ENCODE measurements at places on chromosomes 1 and 21.

DNA sequence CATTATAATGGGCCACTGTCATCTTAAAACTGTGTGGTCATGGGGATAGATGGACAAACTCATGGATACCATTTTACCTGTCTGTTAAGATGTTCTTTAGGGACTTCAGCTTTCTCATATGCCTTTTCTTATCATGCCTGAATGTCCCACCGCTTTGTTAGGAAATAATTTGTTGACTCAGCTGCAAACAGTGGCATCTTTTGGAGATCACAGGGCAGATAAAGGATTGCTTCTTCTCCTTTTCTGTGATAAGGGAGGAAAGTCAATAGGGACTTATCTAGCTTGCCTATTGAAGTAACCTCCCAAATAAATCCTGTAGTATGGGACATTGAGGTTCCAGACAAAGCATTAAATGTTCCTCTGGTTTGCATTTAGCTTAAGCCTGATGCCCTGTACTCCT is 79.8 kb upstream of the KIAA0040 start:
- DNase-seq, result no peak

GRCh38 chr1:93219443-93219842 is 38.9 kb downstream of the CCDC18 start:
- no peak for DNase-seq

DNA sequence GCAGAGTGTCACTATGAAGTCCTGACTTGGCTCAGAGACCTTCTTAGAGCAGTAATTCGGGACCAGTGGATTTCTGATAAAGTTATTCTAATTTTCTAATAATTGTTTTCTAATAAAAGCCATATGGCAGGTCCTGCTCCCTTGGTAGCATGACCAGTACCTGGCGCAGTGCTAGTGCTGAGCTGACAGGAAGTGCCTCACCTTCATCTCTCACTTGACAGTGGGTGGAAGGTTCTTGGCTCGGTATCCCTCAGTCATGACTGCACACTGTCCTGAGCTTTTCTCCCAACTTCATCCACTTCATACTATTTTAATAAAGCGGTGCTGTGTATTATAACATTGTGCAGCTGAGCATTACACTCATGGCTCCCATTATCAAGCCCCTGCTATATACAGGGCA is 14.1 kb downstream of the VANGL1 start:
- DNase-seq, result no peak

- no peak for DNase-seq
Observed at GRCh38 chr1:81226603-81226928, 574.2 kb upstream of the ADGRL2 start.

DNA sequence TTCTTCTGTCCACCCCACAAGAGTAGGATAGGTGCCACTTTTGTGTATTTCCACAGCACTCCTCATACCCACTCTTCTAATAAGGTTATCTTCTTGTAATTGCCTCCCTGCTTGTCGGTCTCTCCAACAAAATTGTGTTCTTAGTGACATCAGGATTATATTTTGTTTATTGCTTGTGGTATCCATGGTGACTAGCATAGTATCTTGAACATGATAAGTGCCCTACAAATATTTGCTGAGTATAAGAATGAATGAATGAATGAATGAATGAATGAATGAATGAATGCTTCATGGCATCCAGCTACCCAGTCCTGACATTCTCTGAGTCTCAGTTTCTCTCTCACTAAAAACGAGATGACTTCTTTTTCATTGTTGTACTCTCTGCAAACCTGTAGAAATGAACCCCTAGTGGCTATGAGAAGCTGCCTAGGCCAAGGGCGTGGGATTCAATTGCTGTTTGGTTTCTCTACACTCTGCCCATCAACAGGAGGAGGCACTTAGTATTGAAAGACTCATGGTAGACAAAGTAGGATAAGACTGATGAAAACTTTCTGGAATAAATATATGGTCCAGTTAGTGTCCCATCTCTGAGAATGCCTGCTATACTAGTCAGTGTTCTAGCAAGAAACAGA is 121.0 kb downstream of the TMEM53 start:
- DNase-seq, result no peak

DNA sequence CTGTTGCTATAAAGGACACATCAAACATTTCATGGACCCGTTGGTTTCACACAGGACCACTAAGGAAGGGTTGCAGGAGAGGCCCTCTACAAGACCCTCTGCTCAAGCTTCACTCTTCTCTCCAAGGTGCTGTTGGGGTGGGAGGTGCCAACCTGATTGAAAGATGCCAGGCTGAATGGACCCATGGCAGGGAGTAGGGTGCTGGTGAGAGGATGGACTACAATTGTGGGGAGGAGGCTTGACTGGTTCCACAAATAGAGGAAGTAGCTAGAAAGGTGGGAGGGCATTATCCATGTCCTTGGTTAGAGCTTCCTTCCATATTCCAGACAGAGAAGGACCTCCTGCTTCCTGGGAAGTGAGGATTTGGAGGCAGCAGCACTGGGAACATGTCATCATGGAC is 167.6 kb upstream of the HMGB4 start:
- no peak for DNase-seq

- no peak for DNase-seq
Observed at GRCh38 chr1:28195780-28196179, 19.3 kb upstream of the PTAFR start.

GRCh38 chr1:172723251-172723650 is 64.3 kb downstream of the FASLG start:
- no peak for DNase-seq

DNA sequence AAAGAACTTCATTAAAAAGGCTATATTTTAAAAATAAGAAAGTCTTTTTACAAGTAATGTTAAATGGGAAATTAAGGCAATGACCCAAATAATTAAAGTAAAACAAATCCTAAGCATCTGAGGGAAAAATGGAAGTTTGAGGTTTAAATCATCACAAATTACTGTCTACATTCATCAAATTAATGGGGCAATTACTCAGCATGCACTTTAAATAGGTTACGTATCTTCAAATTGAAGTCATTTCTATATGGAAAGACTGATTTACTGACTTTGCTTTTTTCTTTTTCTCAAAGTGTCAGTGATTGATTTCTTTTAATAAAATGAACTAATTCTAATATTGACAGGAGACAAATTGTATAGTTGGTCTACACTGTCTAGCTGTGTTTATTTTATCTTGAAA is 1452.3 kb downstream of the NCAM2 start:
- DNase-seq, result no peak

GRCh38 chr1:186655876-186656275 is 24.3 kb downstream of the PTGS2 start:
- DNase-seq, result no peak

DNA sequence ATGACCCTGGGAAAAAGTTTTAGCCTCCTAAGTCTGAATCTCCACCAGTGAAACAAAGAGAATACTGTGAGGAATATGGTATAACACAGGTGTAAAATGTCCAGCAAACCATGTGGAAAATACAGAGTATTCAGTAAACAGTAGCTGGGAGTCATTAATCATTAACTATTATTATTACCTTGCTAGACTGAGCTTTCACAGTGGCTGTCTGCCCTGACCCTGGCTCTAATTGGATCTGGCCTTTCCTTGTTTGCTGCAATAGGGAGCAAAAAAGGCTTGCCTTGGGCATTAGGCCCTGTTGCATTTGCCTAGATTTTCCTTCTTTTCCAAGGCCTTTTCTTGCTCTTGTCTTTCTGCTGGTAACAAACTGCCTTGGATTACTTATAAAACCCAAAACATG is 179.1 kb upstream of the BEND5 start:
- DNase-seq, result no peak

- no peak for DNase-seq
Observed at GRCh38 chr1:86429835-86430234, 5.9 kb downstream of the CLCA2 start.

DNA sequence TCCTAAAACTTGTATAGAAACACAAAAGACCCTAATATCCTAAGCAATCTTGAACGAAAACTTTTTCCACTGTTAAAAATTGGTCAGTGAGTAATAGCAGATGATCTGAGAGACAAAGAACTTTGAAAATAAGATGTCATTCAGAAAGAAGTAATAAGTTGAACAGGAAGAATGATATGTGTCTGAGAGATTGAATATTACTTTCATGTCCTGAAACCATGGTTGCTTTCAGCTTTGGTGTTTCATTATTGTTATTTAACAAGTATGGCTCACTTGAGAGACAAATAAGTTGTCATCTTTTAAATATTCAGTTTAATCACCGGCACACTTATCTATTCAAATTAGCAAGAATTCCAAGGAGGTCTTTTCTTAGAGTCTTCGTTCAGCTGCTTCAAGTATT is 11.4 kb downstream of the PRKACB start:
- DNase-seq, result no peak

GRCh38 chr1:206463911-206464310 is 6.4 kb upstream of the IKBKE start:
- no peak for DNase-seq

GRCh38 chr1:37486680-37487618 is 12.6 kb downstream of the ZC3H12A start:
- DNase-seq, result peak; percentile 60

- DNase-seq, result no peak
Observed at GRCh38 chr1:187212377-187212776, 383.6 kb downstream of the PLA2G4A start.

DNA sequence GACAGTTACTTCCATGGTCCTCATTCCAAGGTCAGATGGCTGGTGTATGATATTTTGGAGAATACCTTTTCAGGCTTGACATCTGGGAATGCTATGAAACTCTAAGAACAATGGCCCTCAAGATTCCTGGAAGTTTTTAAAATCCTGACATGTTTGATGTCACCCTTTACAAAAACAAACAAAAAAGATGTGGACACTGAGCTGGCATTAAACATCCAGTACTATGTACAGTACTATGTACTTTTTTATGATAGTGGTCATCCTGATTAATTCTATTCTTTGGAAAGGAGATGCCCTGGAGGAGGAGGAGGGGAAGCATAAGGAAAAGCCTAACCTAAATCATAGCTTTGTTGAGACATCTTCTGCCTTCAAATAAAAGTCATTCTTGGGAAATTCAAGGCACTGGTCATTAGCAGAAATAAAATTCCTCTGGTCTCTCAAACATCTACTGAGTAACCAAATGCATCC is 235.4 kb downstream of the HMCN1 start:
- DNase-seq, result no peak

DNA sequence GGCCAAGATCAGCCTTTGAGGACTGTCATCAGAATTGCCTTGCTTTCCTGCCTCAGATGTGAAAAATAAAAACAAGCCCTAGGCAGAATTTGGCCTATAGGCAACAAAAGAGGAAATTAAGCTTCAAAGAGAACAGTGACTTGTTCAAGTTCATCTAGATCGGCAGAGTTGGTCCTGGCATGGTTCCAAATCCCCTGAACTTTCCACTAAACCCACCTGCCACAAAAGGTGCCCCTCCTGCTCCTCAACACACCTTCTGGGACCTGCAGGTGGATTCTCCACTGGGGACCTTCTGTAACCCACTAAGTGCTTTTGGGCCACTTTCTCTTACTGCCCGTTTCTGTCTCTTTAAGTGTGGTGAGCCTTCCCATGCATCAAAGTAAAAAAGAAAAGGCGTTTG is 42.5 kb upstream of the LRRN2 start:
- no peak for DNase-seq

DNA sequence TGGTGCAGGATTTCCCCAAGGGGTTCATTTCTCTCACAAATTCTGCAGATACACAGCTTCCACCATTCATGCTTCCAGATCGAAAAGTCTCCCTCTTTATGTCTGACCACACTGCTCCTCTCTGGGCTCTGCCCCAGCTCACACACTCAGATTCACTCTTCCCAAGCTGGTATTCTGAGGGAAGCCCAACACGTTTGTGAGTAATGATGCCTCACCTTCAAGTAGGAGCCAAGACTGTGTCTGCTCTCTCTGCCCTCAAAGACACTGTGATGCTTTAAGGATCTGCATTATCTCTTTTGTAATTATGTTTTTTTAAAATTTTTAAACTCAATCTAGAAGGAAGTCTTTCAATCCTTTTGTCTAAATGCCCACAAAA is 19.8 kb downstream of the PRAMEF11 start:
- no peak for DNase-seq

- no peak for DNase-seq
Observed at GRCh38 chr1:118826669-118827068, 161.5 kb downstream of the TBX15 start.

- no peak for DNase-seq
Observed at GRCh38 chr1:163104385-163105099, 35.4 kb downstream of the RGS4 start.

GRCh38 chr21:37855647-37856625 is 60.3 kb downstream of the KCNJ6 start:
- DNase-seq, result no peak

DNA sequence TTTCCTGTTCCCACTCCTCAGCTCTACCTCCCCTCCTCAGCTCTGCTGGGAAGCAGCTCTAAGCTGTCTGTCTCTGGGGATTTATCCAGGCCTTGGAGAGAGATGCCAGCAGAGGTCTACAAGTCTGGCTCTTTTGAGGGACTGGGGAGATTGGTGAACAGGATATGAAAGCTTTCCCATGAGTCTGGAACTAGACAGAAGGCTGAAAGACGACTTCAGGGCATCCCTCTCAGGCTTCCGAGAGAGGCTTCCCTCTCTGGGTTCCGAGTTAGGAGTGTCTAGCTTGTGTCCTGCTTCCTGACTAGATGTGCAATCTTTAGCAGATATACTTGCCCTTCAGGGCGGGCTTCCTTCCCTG is 733 bp downstream of the TMEM35B start:
- DNase-seq, result no peak

DNA sequence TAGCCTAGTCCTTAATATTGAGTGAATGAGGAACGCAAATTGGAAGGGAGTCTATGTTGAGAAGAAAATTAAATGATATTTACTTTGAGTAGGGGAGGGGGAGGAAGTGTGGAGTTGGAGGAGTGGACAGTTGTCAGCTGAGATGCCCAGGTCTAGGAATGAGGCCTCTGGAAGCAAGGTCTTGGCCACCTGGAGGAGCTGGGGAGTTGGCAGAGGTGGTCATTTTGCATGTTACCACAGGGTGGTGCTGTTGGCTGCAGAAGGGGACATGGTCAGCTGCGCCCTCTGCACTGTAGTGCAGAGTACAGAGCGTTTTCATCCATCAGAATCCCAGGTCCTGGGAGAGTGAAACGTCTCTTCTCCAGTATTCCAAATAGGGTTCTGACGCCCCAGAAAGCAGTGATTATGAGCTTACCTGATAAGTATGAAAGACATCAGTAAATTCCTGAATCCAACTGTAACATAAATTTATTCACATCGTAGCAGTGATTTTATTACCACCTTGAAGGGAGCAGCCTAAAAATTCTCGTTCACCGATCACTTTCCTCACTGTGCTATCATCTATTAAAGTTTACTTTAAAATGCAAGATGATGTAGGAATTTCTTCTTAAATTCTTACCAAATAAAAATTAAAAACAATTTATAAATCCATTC is 13.8 kb downstream of the PARK7 start:
- no peak for DNase-seq

DNA sequence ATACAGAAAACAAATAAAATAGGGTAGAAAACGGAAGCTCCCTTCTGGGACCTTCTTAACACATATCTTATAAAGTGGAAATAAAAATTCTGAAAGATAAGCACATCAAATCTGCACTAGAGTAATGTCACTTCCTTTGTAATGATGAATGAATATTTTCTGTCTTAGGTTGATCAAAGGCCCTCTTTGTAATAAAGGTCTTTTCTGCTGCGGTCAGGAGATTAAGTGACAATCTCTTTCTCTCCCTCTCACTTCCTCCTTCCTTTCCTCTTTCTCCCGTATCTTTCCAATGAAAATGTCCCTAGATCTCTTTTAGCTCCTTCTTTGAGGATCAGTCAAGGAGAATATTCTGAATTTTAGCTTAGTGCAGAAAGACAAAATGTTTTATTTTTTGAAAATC is 33.8 kb downstream of the TMCO1 start:
- no peak for DNase-seq
